ENCODE measurements at places on chromosomes 1 and 21.

DNA sequence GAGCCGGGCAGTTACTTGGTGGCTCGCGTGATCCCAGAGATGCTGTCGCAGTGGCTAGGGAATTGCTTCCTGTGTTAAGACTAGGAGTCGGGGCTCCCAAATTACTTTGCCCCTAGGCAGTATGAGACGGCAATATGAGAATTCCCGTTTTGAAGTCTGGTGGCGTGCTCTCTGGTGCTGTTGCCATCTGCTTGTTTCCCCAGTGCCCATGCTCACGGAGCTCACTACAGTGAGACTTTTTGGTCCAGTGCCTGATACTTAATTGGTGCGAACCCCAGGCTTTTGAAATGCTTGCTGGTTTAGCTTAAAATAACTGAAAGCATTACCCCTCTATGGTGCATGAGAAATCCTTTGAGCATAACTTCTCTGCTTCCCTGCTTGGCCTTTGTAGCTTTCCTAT lies 22.3 kb downstream of the AGT start:
- DNase-seq, result no peak

- no peak for DNase-seq
These were observed 153.4 kb downstream of the SIPA1L2 start for GRCh38 chr1:232476538-232476950.

- no peak for DNase-seq
These were observed 19.6 kb upstream of the SDC3 start for GRCh38 chr1:30928171-30928570.

DNA sequence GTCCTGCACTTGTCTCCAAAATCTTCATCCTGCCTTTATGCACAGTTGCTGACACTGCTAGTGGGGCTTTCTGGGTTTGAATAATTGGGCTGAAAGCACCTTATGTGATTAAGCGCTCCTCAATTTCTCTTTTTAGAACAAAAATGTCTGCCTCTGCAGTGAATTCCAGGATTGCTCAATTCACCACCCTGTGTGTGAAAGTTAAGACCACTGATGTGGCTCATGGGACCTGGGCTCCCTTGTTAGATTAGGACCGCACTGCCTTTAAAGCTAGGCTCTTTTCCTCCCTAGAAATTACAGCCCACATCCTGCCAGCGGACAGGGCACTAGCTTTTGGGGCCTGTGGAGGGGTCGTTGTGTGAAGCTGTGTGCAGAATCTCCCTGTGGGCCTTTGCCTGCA lies 18.8 kb downstream of the KIAA1614 start:
- no peak for DNase-seq

GRCh38 chr1:202565890-202566602 lies 144.2 kb downstream of the SYT2 start:
- DNase-seq, result peak; percentile 10
